ENCODE measurements at places on chromosomes 2 and 18.

DNA sequence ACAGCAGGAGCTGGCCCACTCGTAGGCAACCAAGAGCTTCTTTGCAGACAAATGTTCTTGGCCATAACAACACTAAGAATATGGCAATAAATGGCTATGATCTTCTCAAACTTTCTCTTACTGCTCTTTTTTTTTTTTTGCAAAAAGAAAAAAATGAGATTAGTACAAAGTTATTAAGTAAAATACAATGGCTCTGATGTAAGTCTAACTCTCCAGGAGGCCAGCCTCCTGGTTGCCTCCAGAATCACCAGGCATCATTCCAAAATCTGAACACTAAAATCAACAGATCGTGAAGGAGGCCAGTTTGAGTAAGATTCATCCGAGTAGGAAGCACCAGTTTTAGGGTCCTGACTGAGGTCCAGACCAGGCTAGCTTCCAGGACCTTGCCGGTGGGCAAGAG lies 20.8 kb upstream of the FIGN start:
- no peak for DNase-seq

DNA sequence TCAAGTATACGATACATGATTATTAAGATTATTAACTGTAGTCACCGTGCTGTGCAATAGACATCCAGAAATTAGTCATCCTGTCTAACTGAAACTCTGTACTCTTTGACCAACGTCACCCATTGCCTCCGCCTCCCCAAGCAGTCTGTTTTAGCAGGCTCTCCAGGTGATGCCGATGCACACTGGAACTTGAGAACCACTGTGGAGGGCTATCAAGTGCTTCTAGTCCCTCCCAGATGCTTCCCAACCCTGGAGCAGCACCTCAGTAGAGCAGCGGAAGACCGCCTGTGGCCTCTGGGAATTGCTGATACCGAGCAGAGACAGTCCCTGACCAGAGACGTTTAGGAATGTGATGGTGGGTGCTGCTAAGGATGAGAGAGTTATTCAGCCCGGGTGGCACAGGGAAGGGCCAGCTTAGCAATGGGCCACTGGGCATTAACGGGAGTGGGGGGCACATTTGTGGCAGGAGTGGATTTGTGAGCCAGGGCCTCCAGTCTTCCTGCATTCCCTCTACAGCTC lies 50.7 kb downstream of the LIPG start:
- no peak for DNase-seq

GRCh38 chr2:20190170-20190569 lies 34.8 kb downstream of the SDC1 start:
- DNase-seq = no peak

GRCh38 chr2:10787176-10787968 lies 25.2 kb downstream of the PDIA6 start:
- no peak for DNase-seq

DNA sequence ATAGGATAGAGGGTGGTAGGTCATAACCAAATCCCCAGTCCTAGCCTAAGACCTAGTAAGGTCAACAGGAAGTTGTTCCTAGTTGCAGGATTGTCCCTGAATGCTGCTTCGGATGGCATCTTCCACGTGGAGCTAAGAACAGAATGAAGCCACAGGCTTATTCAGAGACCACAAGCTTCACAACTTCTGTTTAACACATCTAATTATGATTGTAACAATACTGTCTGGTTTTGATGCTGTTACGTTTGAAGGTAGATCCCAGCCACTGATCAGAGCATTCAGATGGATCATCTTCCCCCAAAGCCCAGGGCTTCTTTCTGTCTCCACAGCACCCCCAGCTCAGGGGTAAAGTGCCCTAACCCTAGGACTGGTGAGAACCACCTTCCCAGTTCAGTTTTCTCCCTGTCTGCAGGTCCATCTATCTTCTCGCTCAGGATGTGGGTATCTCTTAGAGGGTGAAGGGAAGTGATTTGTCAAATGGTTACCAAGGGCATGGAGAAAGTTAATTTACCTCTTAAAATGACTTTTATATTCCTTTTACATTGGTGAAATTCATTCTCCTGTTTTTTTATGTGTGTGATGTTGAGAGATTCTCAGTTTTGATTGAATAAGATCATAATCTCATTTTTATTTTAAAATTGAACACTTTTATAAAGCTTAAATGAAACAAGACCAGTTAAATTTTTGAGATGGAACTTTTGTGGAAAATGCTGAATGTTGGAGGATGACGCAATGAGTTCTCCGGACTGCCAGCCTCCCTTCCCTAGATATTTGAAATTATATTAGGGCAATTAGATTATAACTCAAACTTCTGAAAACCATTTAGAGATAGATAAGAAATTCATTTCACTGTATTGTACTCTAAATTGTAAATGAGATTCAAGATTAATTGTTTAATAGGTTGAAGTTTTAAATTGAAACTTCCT lies 66.5 kb downstream of the RHBDD1 start:
- DNase-seq = no peak

DNA sequence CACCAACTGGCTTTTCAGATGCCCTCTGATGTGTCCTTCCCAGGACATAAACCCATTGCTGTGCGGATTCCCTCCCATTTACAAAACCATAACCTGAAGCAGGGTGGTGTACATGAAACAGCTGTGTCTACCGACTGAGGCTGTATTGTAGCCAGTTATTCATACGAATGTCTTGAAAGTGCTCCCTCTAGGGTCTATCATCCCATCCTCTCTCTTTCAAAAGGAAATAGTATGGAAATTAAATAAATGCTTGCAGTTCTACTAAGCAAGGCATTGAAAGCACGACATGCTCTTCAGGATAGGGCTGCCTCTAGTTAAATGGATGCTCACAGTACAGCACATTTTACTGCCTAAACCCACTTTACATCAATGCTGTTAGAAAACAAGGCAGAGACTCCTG lies 112.2 kb upstream of the PXDN start:
- DNase-seq = peak; percentile 4

- no peak for DNase-seq
Observed at GRCh38 chr18:5817816-5818215, 77.5 kb downstream of the TMEM200C start.

DNA sequence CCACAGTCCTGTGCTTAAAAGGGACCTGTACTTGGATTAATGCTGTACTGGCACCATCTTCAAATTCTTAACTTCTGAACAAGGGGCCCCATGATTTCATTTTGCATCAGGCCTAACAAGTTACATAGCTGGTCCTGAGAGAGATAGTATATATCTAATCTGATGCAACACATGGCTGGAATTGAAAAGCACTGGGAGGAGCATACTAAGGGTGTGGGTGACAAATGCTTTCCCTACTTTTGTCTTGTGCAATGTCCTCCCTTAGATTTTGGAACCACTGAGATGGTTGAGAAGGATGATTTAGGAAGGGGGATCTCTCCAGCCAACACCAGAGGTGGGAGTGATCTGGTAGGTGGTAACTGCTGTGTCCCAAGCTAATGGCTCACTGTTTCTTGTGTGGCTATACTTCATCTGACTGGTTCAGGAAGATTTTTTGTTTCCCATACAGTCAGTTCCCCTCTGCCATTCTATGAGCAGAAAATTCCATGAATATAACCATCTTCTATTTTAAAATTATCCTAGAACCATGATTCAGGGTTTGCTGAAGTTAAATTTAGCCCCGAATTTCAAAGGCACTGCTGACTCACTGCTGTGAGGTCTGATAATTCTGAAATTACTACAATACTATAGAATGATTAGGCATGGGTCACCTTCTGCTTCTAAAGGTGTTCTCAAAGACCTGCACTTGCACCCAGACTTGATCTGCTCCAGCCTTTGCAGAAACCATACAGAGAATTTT lies 108.3 kb upstream of the NCKAP5 start:
- no peak for DNase-seq

DNA sequence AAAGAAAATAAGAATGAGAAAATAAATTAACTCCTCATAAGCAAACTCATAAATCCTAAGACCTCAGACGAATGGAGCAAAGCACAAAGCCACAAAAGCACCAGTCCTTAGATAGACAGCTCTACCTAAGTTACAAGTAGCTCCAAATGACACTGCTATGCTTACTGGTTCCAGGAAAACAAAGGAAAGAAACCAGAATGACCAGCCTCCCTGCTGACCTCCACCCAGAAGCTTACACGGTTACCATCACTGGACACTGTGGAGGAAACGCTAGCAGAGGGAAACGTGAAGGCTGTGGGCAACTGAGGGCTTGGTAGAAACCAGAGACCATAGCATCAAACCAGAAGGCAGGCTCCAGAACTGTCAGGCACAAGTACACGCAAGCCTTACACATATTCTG lies 67.8 kb downstream of the STK39 start:
- DNase-seq = no peak

GRCh38 chr2:236959876-236960275 lies 125.8 kb upstream of the COPS8 start:
- no peak for DNase-seq

DNA sequence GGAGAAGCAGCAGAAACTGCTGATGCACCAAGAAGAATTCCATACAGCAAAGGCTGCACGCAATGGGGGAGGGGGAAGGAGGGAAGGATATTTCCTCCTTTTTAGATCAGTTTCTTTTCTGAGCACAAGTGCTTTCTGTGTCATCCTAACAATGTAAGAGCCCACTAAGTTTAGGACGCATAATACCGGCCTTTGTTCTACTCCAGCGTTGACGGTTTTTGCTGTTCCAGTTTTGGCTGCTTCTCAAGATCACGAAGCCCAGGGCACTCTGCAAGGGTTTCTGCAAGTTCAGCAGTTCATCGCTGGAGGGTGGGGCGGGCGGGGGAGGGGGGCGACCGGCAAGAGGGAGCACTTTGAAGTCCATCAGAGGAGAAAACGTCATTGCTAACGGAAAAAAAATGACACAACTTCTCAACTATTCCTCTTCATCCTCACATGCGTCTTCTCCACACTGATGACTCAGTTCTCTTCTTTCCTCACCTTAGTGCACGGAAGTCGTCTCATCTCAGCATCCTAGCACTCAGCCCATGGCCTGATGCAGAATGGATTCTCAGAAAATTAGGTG lies 8.7 kb downstream of the FAM178B start:
- peak; percentile 9 for DNase-seq

DNA sequence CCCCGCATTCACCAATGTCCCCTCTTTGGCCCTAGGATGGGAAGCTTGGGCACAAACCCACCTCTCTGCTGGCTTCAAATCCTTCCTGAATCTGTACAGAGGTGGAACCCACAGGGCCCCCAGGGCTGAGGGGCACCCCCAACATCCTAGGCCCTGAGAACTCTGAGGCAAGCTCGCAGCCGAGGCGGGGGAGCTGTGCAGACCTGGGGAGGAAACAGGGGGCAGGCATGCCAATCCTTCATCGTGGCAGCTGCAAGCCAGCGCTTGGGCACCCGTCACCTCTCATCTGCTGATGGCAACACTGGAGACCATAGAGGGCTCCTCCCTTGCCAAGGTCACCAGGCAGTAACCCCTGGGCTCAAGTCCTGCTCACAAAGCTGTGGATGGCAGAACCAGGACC lies 10.8 kb downstream of the ECEL1 start:
- DNase-seq = no peak

DNA sequence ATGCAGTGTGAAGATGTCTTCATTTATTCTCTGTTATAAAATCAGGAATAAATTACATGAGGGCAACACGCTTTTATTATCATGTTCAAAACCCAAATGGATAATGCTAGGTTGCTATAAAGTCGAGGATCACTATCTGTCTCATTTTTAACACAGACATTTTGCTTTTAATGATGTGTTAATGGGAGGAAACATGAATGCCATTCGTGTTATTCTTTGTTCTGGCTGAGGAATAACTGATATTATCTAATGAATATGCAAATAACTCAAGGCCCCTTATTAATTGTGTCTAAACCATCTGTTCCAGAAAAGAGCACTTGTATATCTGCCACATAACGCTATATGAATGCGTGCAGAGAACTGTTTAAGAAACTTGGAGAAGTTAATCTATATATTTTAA lies 576.1 kb downstream of the DCDC2C start:
- DNase-seq = no peak
